ENCODE measurements at places on chromosomes 4 and X. TPM values are rescaled to one million over a fixed set of nuclear protein-coding genes. Genes with fewer than 3 reads are reported as not detected.
A peak's percentile ranks its signal among the peaks of the same experiment; 100 is the strongest.

DNA sequence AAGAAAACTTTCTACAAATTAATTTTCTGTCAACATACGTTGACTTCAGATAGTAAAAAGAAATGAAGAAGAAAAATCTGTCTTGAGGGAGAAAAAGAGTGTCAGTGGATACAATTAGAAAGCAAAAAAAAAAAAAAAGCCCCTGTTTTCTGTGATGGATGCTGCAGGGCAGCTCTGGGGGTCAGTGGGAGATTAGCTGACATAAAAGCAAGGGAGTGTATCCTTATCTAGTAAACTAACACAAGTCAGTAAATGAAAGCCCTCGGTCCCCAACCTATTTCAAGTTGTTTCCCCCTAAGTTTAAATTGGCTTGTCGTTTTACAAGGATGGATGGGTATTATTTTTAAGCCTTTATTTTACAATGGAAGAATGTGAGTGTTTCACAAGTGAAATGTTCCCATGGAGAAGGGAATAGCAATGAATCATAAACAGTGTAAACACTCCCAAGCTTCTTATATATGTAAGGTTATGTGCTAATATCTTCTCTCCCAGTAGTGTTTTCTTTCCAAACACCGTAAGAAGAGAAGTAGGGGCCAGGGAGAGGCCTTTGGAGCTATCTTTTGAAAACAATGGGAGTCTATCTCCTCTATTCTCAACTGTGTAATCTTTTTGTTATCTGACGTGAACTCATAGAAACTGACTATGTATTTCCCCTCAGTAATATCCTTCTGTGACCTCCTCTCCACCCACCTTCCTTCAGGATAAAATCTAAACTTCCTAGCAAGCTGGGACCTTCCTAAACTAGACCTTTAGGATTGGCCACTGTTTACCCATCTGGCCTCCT lies 347.7 kb downstream of the FBXO8 start:
- H3K36me3 ChIP-seq, result no peaks in the 10 kb centered on the region
- peaks cover 3% of the 10 kb centered on the region for H3K4me1 ChIP-seq
- H3K4me3 ChIP-seq, result no peak overlapping the region
- H3K27ac ChIP-seq, result no peak overlapping the region
- H3K27me3 ChIP-seq, result no peaks in the 10 kb centered on the region

- H3K4me1 ChIP-seq, result peaks cover 50% of the 10 kb centered on the region
- H3K4me3 ChIP-seq, result no peak overlapping the region
- H3K36me3 ChIP-seq, result no peaks in the 10 kb centered on the region
- peak overlapping the region; percentile 88 for H3K27ac ChIP-seq
Observed at GRCh38 chrX:2513121-2513664, 12.4 kb upstream of the DHRSX start.

SGMS2 gene
- total RNA-seq, result 3.4 TPM

DNA sequence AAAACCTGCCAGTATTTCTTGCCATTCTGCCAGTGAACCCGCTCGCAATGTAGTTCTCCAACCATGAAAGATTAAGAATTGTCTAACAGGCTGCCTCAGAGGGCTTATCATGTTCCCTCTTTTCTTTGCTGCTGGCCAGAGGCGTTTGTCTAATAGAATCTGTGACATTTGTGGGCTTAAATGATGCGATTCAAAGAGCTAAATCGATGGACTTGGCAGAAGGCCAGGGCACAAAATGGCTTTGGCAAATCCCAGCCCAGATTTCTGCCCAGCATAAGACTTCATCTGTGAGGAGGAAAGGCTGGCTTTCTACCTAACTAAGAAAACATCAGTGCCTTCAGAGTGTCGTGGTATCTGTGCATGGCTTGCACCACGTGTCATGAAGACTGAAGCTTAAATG lies 79.9 kb downstream of the TRPC5OS start:
- no peak for DNase-seq
- H3K36me3 ChIP-seq, result no peaks in the 10 kb centered on the region
- no peak overlapping the region for H3K4me3 ChIP-seq

MRFAP1L1 gene
- 47.5 TPM for total RNA-seq

BTC gene
- total RNA-seq, result 0.09 TPM

DNA sequence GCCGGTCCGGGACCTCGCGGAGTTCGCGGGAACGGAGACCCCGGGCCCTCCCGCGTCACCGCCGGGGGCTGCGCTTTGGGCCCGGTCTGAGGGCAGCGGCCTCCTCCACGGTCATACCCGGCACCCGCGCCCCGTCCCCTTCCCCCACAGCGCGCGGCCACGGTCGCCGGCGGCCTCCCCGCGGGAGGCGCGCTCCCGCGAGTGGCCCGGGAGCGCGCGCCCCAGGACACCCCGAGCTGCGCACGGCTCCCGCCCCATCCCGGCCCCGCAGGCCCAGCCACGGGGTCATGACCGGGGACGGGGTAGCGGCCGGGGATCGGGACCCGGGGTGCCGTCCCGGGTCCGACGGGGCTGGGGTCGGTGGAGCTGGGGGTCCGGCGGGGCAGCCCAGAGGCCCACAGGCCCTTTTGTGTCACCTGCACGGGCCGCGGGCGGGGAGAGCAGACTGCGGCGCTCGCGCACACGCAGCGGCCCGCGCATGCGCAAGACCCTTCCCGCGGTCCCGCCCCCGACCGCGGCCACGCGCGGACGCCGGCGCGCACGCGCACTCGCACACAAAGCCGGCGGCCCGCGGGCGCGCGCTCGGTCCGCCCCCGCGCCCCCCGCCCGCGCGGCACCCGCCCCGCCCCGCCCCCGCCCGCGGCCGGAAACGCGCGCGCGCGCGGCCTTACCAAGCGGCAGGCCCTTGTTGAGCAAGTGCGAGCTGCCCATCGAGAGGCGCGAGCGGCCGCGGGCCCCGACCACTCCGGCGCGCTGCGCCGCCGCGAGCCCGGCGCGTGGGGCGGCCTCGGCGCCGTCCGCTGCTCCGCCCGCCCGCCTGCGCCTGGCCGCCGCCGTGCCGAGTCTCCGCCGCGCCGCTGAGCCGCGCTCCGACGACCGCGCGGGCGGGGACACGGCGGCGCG lies at the start of gene CTBP1:
Gene CTBP1 (minus strand): TSS at position 886 of the 903 bp plus-strand sequence. CDS start 7,799 bp downstream, outside the sequence.
- peak within 1 kb of the TSS; percentile 90 for H3K4me3 ChIP-seq
- peak; percentile 87 for DNase-seq
- H3K36me3 ChIP-seq, result peaks cover 4% of the 10 kb centered on the region
- H3K27me3 ChIP-seq, result no peaks in the 10 kb centered on the region
- H3K4me1 ChIP-seq, result peaks cover 16% of the 10 kb centered on the region

C4orf50 gene
- total RNA-seq, result not detected

VEGFD gene
- not detected for total RNA-seq

Measured in Caco-2 (cell line).